ENCODE measurements at places on chromosomes 2 and 18.

- DNase-seq, result no peak
Observed at GRCh38 chr18:76354348-76354747, 140.7 kb downstream of the ZNF516 start.

DNA sequence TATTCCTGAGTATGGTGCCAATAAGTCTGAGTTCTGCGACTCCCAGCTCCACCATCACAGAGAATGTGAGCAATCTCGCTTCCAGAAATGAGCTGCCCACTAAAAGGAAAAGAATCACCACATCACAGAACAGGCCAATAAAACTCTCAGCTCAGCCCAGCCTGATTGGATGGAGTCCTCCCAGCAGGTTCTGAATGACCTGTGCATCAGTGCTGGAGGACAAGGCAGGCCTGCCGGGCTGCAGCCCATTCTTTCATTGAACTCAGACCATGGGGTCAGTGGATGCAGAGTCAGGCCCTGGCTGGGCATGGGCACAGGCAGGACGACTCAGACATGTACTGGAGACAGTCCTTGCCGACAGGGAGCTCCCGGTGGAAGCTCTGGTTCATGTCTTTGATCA lies 132.7 kb upstream of the REV1 start:
- DNase-seq, result no peak

DNA sequence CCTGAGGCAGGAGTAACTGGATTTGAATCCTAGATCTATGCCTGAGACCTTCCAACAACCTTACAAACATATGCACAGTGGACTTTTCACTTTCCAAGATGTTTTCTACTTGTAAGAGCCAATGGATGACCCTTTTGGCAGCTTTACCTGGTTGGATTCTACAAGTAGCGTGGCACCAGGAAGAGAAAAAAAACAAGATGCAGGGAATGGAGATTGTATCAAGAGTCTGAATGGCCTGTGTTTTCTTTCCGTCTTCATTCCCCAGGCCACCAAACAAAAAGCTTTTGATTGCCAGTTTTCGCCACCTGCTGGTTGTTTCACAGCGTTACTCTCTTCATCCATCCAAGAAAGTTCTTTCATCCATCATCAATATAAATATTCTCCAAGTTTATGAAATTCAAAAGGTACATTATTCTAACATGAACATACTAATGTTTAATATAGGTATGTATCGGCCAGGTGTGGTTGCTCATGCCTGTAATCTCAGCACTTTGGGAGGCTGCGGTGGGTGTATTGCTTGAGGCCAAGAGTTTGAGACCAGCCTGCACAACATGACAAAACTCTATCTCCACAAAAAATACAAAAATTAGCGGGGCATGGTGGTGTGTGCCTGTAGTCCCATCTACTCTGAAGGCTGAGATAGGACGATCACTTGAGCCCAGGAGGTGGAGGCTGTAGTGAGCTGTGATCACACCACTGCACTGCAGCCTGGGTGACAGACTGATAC lies 3.5 kb upstream of the BCL2 start:
- no peak for DNase-seq

DNA sequence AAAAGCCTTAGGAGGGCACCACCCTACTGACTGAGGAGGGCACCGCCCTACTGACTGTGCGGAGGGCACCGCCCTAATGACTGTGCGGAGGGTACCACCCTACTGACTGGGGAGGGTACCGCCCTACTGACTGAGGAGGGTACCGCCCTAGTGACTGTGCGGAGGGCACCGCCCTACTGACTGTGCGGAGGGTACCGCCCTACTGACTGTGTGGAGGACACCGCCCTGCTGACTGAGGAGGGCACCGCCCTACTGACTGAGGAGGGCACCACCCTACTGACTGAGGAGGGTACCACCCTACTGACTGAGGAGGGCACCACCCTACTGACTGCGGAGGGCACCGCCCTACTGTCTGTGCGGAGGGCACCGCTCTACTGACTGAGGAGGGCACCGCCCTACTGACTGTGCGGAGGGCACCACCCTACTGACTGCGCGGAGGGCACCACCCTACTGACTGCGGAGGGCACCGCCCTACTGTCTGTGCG lies 150.2 kb upstream of the NFATC1 start:
- no peak for DNase-seq

DNA sequence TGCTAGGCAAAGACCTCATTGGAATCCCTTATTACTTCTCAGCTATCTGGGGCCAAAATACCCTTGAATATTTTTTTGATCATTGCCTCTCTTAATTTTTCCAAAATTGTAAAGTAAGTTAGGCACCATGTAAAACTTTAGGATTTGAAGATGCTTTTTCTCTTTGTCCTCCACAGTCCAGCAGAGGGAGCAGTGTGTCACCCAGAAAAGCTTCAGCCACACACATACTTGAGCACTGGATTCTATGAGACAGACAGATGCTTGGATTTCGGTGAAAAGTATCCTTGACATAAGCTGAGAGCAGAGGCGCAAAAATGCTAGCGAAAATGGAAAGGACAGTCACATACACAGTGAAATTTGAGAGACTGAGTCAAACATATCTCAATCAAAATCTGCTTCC lies 74.7 kb upstream of the KCNJ3 start:
- no peak for DNase-seq

GRCh38 chr18:2104620-2105462 lies 466.5 kb downstream of the METTL4 start:
- DNase-seq, result peak; percentile 7

DNA sequence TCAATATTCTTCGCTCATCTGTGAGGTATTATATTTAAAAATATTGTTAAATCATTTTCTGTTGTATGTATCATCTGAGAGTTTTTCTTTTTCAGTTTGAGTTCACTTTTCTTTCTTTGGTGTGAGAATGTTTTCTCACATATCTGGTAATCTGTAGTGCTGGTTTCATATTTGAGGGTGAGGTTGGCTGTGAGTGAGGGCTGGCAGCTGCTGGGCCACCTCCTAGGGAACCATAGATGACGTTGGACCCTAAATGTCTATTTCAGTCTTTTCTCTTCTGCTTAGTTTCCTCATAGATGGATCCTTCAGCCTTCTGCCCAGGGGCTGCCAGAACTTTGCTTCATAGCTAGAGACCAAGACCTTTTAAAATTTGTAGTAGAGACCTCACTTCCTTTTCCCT lies 33.5 kb downstream of the MGAT5 start:
- DNase-seq, result no peak

DNA sequence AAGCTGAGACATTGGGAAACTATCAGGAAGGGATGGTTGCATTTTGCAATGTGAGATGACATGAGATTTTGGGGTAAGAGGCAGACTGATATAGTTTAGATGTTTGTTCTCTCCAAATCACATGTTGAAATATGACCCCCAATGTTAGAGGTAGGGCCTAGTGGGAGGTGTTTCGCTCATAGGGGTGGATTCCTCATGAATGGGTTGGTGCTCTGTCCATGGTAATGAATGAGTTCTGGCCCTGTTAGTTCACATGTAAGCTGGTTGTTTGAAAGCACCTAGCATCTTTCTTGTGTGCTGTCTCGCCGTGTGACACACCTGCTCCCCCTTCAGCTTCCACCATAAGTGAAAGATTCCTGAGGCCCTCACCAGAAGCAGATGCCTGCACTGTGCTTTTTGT lies 37.7 kb downstream of the TPRKB start:
- DNase-seq, result no peak

DNA sequence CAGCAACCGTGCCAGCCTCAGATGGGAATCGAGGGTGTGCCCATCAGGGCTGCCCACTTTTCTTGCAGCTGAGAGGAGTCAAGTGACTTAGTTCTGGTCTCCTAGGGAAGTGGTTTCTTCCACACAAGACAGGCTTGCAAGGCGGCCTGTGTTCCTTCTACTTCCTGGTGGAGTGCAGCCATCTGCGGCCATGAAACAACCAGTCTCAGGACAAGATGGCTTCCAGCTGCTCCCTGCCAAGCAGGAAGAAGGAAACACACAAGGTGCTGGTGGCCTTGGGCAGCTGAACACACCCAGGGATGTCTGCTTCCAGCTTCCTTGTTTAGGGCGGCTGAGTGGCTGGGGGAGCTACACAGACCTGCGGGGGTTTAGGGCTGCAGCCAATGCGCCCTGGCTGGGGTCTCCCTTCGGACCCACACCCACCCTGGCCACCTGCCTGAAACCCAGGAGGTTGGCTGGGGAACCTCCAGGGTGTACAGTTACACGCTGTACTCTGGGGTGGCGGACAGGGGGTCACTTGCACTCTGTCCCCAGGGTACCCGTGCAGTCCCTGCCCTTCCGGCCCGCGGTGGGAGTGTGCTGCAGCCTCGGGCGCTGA lies 34.7 kb downstream of the PTPN18 start:
- DNase-seq, result no peak

DNA sequence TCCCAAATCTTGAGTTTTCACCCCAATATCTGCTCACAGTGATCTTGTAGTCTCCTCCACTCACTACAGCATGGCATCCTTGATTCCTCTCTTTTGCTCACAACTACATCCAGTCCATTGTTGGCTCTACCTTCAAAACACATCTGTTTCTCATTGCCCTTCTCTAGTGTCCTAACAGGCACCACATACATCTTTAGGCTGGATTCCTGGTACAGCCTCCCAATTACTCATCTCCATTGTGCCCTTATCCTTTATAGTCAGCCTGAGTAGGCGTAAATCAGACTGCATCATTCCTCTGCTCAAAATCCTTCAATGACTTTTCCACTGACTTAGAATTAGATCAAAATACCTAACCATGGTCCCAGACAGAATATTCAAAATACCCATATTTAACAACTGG lies 10.7 kb upstream of the TAF1B start:
- DNase-seq, result no peak

DNA sequence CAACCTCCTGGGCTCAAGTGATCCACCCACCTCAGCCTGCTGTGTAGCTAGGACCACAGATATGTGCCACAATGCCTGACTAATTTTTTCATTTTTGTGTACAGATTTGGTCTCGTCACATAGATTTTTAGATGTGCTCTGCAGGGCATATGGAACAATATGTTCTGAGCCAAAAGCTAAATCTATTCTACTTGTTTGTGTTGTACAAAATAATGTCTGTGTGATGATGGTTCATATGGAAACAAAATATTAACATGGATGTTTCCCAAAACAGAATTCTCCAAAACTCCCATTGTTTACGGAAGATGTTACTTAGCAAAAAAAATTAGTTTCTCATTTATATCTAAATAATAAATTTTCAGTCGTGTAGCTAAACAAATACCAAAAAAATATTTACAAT lies 12.6 kb upstream of the KLHL23 start:
- DNase-seq, result no peak

GRCh38 chr2:86301009-86301408 lies 36.4 kb downstream of the REEP1 start:
- no peak for DNase-seq

- DNase-seq, result no peak
Observed at GRCh38 chr18:429030-429429, 71.5 kb downstream of the COLEC12 start.

DNA sequence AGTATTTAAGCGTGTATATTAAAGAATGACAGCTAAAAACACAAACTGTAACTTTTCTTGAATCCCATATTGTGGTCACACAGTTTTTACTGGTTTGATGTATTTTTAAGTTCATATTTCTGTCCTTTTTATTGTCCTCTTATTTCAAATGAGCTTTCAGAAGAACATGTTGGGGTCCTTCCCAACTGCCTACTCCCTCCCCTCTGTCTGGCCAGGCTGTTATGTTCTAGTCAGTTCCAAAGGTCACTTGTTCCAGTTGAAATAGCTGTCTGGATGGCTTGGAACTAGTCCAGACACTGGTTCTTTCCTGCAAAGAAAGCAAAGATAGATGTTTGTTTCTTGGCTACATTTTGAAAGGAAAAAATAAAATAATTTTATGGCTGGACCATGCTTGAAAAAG lies 306.9 kb downstream of the GULP1 start:
- DNase-seq, result no peak

GRCh38 chr2:114294741-114295140 lies 147.7 kb upstream of the DPP10 start:
- DNase-seq, result no peak

DNA sequence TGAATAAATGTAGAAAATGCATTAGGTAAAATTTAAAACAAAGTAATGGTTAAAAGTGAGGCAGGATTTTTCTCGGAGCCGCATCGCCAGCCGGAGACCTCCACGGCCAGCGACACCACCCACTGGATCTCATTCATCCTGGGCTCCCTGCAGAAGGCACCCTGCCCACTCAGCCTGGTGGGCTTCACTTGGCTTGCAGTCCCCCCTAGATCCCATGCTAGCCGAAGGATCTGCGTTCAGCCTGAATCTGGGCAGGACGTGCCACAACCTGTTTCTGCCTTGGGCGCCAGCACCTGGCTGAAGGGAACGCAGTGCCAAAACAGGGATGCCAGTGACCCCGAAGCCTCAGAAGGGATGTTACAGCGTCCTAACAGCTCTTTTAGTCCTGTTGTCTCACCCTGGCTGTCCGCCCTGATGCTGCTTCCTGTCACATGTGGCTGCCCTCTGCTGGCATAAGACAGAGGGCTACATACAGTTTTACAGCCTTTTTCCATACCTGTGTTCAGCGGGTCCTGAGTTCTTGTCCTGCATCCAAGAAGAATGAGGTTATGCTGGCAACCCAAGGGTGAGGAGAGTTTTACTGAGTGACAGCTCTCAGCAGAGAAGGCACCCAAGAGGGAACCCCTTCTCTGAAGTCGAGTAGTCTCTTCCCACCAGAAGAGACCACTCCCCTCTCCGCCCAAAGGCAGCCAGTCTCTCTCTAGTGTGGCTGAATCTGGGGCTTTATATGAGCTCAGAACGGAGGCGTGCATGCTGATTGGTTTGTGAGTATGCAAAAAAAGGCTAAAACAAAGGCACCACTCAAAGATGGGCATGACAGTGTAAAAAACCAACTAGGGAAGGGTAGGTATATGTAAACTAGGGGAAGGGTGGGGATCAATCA lies 173.1 kb upstream of the GYPC start:
- DNase-seq, result no peak

DNA sequence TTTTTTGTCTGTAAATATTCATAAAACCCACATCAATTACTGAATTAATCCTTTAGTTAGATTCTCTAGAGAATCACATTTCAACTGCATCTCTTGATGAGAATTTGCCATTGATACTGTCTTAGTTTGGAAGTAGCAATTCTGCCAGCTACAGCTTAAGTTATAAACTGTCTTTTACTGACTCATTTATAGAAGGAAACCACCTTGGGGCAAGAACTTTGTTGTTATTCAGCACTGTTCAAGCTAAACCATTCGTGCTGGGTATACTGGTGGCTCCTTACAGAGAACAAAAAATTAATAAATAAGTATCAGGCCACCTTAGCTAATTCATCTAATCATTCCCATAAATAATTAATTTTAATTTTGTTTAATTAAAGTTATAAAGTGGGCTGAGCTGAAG lies 1082.6 kb upstream of the CELF4 start:
- no peak for DNase-seq

DNA sequence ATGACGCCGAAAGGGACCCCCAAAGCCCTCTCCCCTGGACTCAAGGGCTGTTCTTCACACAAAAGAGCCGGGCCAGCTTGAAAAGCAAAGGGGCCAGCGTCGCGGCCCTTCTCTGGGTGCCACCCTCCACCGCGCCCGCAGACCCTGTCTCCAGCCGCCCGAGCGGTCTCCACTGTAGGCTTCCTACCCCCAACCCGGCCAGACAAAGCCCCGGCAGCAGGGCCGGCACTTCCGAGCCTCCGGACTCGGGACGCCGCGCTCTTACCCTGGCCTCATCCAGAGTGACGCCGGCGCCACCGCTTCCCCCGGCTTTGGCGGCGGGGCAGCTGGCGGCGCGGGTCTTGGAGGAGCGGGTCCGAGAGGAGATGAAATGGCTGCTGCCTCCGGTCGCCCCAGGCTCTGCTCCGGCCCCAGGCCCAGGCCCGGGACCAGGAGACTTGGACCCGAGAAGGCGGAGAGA lies 603 bp downstream of the ATAD2B start:
- no peak for DNase-seq

All from stimulated activated CD8-positive, alpha-beta memory T cell treated with anti-CD3 and anti-CD28 coated beads, Interleukin-15, amount 100 ng/mL, for 48 hours (primary cell).